AG20443 (cell line): ENCODE measurements at places on chromosomes 6 and 20.
A peak's percentile ranks its signal among the peaks of the same experiment; 100 is the strongest.

DNA sequence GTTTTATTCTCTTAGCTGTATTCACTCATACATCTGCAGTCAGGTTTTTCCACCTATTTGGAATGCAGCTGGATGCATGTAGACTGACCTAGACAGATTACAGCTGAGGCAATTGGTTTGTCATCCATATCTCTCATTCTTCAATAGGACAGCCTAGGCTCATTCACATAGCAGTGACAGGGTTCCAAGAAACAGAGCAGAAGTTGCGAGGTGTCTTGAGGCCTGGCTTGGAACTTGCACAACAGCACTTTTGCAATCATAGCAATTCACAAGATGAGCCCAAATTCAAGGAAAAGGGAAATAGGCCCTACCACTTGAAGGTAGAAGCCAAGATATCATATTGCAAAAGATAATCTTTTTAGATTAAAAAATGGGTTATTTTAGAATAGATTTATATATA is 508.9 kb upstream of the JAG1 start:
- peak; percentile 13 for DNase-seq

DNA sequence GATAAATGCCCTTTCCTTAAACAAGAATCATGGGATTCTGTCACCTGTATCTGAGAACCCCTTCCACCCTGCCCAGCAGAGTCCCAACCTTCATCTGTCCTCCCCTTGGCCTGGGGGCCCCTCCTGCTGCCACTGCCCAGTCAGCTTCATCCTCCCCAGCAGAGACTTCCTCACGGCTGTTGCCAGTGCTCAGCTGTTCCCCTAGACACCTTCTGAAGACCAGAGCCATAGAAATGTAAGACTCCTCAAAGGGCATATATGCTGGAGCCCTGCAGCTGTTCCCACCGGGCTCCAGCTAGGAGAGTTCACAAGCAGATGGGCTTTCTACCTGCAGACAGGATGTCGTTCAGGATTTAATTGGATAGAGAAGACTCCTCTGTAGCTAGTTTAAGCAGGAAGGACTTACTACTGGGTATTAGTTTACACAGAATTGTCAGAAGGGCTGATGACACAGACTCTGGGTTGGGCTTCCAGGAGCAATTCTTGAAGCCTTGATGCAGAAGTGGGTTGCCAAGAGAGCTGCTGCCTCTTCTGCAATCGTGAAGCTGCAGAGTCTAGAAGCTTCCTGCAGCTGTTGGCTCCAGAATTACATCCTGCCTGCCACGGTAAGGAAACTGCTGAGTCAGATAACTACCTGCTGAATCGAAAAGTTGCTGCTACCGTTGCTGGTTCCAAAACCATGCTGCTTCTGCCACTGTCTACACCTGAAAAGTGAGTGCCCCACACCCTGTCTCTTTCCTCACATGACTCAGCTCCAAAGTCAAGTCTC is 57.1 kb upstream of the MLN start:
- DNase-seq, result peak; percentile 68

GRCh38 chr20:62831854-62832211 is 15.0 kb downstream of the COL9A3 start:
- DNase-seq, result no peak

GRCh38 chr6:155832596-155832995 is 377.0 kb upstream of the NOX3 start:
- no peak for DNase-seq

DNA sequence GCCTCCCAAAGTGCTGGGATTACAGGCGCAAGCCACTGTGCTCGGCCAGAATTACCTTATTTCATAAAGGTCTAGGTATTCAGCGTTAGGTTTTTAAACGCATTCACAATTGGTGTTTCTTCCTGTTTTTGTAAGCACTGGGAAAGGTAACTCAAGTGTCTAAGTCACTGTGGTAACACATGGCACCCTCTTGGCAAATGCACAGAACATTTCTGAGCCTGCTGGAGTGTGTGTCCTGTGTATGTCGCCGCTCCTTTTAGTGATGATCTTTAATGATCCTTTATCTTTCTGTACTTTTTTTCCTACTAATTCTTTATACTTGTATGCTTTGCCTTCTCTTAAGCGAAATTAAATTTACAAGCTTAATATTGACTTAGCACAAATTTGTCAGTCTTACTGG is 263.0 kb downstream of the ARID1B start:
- no peak for DNase-seq

DNA sequence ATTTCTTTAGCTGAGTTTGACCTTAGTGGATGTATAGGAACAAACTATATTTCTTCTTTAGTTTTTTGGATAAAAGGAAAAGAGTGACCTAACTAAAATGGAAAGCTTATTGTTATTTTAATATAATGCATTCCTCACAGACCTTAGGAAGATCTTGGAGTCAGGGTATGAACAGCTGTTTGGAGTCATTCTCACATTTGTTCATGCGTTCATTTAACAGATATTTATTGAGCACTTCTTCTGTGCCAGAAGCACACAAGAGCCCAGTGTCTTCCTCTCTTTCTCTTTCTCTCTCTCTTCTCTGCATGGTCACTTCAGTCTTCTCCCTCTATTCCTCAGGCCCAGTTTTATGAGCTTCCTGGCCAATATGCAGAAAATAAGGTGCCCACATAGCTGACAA is 744.0 kb upstream of the MAP3K7 start:
- DNase-seq, result no peak

DNA sequence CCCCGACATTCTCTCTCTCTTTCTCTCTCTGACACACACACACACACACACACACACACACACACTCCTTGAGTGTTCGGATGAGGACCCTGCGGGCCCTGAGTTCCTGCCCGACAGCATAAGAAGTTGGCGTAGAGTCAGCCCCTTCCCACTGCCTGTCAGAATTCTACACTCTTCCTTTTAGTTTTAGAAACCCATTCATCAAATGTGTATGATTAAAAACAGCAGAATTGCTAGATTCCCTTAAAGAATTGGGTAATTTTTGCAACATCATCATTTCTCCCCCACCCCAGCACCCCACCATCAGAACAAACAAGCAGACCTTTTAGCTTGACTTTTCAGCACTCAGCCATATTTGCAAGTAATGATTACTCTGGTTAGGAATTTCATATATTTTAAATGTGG is 322.8 kb downstream of the FARS2 start:
- peak; percentile 30 for DNase-seq

GRCh38 chr20:62420846-62421715 is 6.3 kb downstream of the RBBP8NL start:
- DNase-seq, result no peak

DNA sequence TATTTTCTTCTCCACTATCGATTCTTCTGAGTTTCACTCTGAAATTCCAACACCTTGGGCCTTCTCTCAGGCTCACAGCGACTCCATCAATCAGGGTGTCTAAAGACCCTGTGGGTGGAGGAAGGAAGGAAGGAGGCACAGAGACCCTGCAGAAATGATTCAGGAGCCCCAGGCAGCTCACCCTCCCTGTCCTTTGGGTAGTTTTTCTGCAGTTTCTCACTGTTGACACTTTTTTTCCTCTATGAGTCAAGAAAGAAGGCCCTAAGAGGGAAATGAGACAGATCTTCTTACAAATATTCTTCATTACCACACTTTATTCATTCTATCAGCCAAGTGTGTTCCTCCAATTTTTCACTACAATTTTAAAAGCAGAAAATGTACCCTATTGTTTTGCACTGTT is 34.2 kb upstream of the TBXT start:
- no peak for DNase-seq

GRCh38 chr6:118283766-118284165 is 264.3 kb upstream of the PLN start:
- peak; percentile 43 for DNase-seq

DNA sequence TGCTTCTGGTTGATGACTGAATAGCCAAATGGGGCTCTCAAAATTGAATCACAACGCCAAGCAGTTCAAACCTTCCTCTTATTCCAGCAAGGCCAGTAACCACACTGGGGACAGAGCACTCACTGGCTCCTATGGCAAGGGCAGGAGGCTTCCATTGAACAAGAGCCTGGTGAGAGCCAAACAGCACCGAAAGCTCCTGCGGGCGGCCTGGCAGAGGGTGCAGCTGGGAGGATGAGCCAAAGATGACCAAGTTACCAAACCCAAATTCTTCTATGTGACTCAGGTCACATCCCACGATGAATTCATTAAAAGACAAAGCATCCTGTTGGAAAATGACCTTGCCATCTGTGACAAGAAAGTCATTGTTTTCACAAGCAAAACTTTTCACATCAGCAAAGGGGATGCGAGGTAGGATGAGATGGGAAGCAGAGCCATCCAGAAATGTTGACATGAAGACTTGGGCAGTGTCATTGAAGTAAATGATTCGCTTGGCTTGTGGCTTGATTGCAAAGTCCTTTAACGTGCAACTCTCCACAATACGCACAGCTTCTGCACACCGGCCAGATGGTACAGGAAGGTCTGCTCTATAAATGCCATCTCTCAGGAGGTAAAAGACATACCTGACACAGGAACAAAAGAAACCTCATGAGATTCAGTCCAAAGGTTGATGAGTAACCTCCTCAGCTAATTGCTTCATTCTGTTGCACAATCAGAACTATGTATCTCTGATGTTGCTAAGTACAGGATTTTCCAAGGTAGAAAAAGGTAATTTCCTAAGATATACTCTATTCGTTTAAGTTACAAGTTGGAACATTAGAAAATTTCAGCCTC is 36.3 kb downstream of the ROS1 start:
- no peak for DNase-seq

- DNase-seq, result no peak
These were observed 15.4 kb downstream of the RPS6KA2 start for GRCh38 chr6:166611631-166612030.

DNA sequence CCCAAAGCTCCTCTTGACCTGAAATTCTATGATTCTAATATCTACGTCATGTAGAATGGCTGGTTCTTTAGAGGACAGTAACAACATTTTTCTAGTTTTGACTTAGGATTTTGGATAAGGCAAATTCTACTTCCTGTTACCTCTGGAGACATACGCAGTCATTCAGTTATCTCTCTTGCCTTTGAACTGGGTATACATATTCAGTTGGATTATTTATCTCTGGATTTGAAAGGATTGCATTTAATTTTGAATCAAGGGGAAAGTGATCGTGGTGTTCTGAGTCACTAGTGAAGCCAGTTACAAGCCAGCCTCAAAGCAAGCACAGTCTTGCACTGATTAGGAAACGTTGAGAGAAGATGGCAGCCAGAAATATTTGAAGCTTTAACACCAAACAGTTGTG is 35.3 kb upstream of the BCAS1 start:
- no peak for DNase-seq

- peak; percentile 61 for DNase-seq
These were observed 185.5 kb upstream of the ECI2 start for GRCh38 chr6:4320860-4321259.

DNA sequence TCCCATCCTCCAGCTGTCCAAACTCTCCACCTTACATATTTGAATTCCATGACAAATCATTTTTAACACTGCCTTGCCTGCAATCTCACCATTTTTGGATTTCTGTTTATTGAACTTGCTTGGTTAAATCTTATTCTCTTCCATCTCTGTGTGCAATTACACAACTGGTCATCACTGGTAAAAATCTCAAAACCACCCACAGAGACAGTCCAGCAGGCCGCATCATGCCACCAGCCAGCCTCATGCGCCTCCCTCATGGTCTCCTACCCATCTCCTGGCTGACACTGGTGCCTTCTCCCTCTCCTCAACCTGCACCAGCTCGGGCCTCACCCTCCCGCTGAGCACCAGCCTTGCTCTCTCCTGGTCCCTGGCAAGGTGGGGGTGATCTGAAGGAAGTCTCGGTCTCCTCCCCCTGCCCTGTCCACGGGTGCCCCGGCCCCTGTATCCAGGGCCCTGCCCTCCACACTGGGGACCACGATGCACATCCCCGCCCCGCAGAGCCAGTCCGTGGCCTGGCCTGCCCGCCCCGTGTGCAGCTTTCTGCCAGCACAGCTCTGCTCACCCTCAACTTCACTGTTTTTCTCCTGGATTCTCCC is 92.0 kb downstream of the THBS2 start:
- DNase-seq, result no peak

GRCh38 chr6:145047891-145048290 is 687.4 kb downstream of the EPM2A start:
- DNase-seq, result no peak

GRCh38 chr6:161152907-161153662 is 120.8 kb downstream of the AGPAT4 start:
- DNase-seq, result peak; percentile 68

- no peak for DNase-seq
These were observed 173.0 kb downstream of the AIG1 start for GRCh38 chr6:143233554-143234285.

DNA sequence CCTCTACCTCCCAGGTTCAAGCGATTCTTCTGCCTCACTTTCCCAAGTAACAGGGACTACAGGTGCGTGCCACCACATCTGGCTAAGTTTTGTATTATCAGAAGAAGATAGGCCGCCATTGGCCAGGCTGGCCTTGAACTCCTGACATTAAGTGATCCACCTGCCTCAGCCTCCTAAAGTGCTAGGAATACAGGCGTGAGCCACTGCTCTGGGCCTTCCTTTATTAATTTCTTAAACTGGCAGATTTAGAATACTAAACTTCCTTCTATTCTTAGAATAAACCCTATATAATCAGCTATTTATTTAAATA is 86.6 kb downstream of the HFE start:
- no peak for DNase-seq

GRCh38 chr6:37283268-37283667 is 25.3 kb upstream of the TMEM217 start:
- DNase-seq, result no peak

GRCh38 chr6:44621846-44622245 is 234.3 kb downstream of the CDC5L start:
- DNase-seq, result no peak

DNA sequence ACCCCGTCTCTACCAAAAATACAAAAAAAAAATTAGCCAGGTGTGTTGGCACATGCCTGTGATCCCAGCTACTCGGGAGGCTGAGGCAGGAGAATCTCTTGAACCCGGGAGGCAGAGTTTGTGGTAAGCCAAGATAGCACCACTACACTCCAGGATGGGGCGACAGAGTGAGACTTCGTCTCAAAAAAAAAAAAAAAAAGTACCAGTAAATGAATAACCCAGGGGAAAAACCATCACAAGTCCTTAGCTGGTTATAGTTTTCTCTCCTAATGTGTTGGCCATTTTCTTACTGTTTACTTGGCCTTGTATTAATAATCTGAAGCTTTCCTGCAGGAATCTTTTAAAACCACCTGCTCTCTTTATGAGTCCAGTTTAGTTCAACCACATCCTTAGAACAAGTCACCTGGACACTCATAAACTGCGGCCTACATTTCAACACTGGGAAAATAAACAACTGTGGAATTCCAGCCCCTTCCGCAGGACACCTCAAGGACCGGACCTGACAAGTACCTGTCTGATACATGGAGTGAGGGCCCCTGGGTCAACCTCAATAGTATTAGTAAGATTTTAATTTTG is 102.6 kb downstream of the ATP9A start:
- DNase-seq, result no peak

- peak; percentile 50 for DNase-seq
These were observed 308.2 kb upstream of the THEMIS start for GRCh38 chr6:128208851-128209580.

DNA sequence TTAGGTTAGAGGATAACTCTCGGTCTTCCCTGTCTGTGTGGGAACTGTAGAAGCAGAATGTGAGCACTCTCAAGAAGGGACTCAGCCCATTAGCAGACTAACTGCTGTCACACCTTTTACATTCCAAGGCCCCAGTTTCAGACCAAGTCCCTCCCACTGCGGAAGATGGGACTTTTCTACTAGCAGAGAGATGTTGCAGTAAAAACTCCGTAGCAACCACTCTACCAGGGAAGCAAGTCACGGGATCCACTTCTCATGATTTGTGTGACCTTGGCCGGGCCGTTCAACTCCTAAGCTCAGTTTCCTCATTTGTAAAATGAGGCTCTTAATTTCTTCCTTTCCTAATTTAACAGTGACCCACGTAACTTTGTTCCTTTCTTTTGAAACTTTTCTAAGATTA is 77.1 kb upstream of the SLC4A11 start:
- no peak for DNase-seq

- DNase-seq, result no peak
These were observed 368.3 kb upstream of the GJE1 start for GRCh38 chr6:141764388-141764787.
